ENCODE measurements at places on chromosomes 1 and 21.

DNA sequence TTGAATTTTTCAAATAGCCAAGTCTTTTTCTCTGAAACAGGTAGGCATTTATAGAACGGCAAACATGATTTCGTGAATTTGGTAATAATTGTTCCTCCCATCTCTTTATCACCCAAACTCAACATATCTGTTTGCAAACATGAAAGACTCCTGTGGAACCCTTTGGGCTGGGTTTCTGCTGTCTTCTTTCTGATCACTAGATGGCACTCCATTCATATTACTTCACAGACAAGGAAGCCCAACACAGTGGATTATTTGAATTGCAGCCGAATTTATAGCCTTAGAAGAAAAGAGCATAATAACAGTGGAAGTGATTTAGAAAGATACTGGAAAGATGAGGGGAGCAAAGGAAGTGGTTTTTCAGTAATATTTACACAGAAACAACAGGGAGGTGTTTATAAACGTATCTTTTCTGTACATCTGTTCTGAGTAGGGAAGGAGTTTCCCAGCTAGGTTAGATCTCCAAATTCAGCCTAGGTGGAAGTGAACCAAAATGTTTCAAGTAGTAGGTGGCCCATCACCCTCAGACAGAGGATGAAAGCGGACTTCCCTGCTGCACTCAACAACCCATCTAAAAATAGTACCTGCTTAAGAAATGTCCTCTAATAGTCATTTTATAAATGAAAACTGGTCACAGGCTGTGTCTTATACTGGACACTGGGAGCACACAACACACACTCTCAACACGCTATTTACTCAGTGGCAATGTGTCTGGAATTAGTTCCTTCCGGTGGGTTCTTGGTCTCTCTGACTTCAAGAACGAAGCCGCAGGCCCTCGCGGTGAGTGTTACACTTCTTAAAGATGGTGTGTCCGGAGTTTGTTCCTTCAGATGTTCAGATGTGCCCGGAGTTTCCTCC lies 67.6 kb downstream of the MAP3K21 start:
- DNase-seq = peak; percentile 82

- no peak for DNase-seq
Observed at GRCh38 chr1:33723251-33723650, 140.6 kb upstream of the HMGB4 start.

DNA sequence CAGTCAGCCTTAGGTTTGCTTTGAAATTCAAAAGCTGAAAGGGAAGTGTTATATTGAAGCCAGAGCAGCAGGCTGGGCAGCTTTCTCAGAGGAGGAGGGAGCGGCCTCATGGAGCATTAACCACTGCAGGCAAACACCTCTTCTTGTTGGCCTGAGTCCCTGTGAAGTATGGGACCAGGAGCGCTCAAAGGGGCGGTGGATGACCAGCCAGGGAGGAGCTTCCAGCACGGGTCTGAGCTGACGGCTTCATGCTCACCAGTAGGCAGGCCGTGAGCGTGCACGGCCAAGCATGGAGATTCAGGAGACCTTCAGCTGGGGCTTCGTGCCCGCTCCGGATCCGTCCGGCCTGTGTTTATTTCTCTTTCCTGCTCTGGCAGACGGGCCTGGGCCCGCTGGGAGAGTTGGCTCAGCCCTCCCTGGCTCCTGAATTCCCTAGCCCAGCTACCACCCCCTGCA lies 245.2 kb downstream of the TRABD2B start:
- DNase-seq = no peak

DNA sequence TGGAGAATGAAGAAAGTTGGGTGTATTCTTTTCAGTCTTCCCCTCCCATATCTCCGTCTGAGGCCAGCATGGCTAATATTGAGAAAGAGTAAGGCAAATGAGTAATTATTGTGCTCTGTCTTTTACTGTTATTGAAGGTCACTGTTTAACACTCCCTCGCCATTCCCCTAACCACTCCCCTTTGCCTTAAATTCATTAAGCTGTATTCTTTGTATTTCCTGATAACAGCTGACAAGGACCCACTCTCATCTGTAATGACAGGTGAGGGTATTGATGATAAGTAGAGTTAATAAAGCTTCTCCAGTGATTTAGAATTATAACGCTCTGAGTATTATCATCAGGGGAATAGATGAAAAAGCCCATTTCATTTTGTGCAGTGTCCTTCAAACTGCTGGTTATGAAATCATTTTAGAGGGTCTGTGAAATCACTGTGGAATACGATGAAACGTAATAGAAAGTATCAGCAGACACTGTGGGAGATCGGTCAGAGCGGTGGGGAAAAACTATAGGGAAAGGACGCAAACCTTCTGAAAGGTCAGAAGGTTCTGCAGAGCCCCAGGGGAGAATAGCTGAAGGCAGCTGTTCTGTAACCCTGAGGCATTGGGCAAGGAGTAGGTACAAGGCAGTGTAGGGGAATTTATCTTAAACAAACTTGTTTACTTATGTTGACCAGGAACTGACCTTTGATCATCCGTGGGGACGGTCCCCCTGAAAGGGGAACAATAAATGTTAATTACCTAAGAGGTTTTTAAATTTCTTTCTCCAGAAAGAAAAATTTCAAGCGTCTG lies 46.3 kb upstream of the CACYBP start:
- DNase-seq = peak; percentile 79

DNA sequence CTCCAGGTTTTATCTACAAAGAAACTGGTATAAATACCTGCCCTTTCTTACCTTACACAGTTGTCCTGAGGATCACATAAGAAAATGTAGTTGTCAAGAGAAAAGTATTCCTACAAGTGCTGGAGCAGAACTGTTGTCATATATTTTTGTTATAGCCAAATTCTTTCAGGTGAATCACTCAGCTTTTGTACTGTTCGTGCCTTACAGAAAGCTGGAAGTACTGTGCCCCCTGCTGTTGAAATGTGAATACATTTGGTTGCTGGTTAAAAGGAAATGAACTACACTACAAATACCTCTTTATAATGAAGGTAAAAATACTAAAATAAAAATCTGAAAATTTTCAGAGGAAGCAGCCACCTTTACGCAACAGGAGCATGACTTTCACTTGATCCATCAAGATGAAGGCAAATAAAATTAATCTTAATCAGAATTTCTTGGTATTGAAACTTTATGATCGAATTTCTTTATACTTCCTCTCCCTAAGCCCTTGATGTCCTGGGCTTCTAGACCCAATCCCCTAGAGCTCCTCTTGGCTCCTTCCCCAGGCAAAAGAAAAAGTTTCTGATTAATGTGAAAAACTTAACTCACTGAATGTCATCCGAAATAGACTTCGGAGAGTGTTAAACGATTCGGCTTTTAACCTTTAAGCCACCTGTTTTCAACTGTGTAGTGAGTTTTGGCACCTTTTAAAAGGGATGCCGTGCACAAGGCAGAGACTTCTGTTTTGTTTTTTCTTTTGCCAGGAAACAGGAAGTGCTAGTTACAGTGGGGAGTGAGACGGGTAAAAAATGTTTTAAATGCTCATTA lies 12.5 kb downstream of the CHML start:
- peak; percentile 29 for DNase-seq

DNA sequence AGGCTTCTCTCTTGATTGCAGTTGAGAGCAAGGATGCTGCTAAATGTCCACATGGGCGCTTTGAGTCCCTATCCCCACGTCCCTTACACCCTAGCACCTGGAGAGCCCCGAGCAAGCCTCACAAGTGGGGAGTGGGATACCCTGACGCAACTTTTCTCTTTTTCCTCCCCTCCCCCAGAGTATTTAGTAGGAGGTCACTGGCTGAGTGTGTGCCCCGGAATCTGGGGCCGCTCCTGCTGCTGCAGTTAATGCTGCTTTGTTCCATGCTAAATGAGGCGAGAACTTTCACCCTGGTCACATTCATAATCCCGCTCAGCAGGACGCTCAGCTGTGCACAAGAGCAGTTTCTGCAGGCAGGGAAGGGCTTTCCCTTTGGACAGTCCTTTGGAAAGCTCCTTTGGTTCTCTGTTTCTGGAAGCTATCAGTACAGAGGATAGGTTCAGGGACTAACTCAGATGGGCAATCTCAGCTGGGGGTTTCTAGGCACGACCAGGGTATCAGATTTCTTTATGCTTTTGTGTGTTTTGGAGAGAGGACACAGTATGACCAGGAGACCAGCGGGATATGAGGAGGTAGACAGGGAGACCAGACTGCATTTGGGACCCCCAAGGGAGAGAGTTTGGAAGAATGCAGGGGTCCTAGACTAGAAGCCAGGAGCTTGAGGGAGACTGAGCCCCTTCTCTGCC lies 75.9 kb downstream of the NOS1AP start:
- DNase-seq = peak; percentile 75

- DNase-seq = no peak
Observed at GRCh38 chr1:237154157-237154556, 112.2 kb downstream of the RYR2 start.
